ENCODE measurements at places on chromosomes 12 and 14.

GRCh38 chr14:95953111-95953724 is 76.6 kb downstream of the TUNAR start:
- DNase-seq, result no peak

- peak; percentile 76 for DNase-seq
Observed at GRCh38 chr12:125183187-125184067, 118.2 kb downstream of the AACS start.

- no peak for DNase-seq
Observed at GRCh38 chr12:95116773-95117172, 43.4 kb upstream of the NR2C1 start.

DNA sequence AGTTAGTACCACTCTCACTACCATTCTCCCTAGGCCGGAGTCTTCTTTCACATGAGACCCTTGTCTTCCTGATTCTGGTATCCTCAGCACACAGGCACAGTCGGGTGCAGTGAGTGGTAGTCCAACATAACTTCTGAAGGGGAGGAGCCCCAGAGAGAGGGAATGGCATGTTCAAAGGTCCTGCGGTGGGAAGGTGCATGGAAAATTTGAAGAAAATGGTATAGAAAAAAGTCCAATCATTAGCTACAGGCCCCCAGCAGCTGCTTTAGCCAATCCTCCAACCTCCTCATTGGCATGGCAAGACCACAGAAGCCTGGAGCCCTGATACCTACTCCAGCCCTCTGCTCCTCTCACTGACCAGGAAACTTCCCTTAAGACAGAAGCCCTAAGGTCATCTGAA is 96.6 kb downstream of the ZFP36L1 start:
- no peak for DNase-seq

- DNase-seq, result no peak
Observed at GRCh38 chr12:32820376-32820931, 64.8 kb upstream of the YARS2 start.

DNA sequence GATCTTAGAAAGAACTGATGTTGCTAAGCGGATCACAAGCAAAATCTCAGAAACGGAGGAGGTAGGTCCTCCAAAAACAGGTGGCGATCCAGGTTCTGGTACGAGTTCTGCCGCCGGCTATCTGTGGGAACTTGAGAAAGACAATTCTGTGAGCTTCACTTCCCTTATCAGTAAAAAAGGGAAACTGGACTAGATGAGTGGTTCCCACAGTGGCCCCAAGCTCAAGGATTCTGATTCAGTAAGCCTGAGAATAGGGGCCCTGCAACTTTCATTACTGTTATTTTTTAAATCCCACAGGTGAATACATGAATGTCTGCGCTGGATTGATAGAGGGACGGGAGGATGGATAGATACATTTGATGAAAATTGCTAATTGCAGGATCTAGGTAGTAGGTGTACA is 160.2 kb downstream of the PPM1H start:
- no peak for DNase-seq

DNA sequence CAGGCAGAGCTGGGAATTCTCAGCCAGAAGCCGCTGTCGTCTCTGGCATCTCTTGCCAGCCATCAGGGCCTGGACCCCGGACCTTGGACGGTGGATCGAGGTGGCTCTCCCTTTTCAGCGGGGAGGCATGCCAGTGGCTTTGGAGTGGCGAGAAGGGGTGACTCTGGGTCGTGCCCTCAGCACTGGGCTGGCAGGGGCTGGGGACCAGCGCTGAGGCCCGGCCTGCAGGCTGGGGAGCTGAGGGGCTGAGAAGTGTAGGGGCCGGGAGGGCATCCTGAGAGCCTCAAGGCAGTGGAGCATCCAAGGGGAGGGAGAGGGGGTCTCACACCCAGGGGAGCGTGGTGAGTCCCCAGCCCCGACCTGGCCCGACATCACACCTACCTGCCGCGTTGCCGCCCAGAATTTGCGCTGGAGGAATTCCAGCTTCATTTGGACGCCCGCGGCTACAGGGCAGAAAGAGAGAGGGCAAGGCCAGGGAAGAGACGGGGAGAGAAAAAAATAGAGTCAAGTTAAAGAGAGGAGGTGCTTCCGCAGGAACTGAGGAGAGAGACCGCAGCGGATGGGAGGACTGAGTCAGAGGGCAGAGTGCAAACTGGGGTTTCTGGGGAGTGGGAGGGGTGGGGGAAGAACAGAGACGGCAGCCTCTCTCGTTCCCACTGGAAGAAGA is 9.0 kb upstream of the LRTM2 start:
- DNase-seq, result peak; percentile 11
